ENCODE measurements at places on chromosomes 6 and 20.

- DNase-seq = no peak
Measured at GRCh38 chr20:64108731-64109681, 1.6 kb upstream of the NPBWR2 start.

DNA sequence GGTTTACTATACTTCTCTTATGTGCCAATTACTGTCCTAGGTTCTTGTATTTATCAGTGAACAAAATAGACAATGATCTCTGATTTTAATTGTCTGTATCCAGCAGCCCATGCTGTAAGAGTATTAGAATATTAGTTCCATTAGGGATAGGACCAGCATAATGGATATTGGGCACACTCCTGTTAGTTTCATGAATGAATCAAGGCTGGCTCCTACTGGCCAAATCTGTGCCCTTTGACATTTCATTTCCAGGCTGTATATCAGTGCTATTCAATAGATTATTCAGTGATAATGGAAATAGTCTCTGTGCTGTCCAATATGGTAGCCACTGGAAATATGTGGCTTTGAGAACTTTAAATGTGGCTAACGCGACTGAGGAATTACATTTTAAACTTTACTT lies 1007.9 kb upstream of the FLRT3 start:
- DNase-seq = no peak

DNA sequence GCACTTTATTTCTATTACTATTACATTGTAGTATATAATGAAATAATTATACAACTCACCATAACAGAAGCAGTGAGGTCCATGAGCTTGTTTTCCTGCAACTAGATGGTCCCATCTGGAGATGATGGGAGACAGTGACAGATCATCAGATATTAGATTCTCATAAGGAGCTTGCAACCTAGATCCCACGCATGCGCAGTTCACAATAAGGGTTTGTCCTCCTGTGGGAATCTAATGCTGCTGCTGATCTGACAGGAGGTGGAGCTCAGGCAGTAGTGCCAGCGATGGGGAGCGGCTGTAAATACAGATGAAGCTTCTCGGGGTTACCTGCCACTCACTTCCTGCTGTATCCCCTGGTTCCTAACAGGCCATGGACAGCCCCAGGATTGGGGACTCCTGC lies 139.5 kb upstream of the TCF21 start:
- no peak for DNase-seq

DNA sequence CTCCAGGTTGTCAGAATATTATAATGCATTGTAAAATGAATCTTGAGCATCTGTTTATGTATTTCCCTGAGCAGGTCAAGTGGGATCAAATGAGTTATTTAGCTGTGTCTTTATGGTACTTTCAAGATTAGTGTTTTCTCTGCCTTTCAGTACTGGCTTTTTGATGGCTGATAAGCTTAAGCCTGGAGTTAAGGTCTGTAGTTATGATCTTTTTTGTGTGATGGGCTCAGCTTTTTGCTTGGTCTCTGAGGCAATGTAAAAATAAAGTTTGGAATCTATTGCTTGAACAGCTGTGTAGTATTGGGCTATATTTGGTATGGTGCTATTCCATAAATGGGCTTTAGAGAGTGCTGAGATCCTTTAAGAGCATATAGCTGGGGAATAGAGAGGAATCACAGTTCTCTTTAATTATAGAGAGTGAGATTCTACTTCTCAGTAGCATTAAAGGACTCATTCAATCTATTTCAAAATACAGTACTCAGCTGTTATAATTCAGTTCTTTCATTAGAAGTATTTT lies 40.7 kb downstream of the ZNF451 start:
- no peak for DNase-seq

- DNase-seq = no peak
Measured at GRCh38 chr20:51703400-51704287, 64.5 kb downstream of the ATP9A start.

- DNase-seq = no peak
Measured at GRCh38 chr6:126180585-126180984, 159.3 kb upstream of the CENPW start.

DNA sequence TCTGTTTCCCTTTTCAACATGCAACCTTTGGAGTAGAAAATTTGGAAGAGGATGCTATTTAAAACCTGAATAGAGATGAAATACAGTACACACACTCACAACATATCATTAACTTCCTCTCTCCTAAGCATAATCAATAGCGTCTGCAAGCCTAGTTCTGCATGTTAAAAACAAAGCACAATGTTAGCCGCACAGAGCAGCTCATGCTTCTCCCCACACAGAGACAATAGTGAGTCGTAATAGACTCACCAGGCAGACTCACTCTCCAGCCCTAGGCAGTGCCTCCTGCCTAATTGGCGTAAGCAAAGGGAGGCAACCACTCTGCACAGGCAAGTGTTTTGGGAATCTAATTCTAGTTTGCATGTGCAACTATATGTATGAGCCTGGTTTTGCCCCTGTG lies 45.8 kb upstream of the ARID1B start:
- no peak for DNase-seq

GRCh38 chr6:21159465-21159864 lies 434.1 kb upstream of the SOX4 start:
- DNase-seq = no peak

- DNase-seq = no peak
Measured at GRCh38 chr6:31631681-31632278, 11.3 kb downstream of the PRRC2A start.

DNA sequence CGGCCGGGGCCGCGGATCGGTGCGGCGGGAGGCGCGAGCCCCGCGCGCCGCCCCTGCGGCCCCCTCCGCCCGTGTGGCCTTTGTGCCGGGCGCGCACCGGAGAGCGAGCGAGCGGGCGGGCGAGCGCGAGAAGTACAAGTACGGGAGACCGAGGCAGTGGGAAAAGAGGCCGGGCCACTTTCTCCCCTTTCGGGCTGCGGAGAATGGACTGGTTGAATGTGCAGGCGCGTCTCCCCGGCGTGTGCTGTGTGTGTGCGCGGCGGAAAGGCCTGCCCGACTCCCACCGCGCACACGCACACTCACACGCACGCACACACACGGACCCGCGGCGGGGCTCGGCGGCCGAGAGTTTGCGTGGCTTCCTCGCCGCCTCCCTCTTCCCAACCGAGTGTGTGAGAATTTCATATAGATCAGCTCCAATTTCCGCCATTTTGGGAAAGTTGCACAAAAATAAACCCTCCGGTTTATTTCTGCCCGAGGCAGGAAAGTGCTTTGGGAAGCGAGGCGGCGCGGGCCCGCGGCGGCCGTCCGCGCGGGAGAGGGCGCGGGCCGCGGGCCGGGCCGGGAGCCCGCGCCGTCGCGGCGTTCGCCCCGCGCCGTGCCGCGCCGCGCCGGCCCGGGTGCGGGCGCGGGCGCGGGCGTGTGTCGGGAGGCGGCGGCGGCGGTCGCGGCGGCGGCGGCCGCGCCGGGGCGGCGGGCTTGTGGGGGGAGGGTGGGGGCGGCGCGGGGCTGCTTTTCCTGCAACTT lies 1.1 kb downstream of the L3MBTL3 start:
- peak; percentile 38 for DNase-seq

Measured in OCI-LY7 (cell line).